ENCODE measurements at places on chromosomes 7 and 10.

DNA sequence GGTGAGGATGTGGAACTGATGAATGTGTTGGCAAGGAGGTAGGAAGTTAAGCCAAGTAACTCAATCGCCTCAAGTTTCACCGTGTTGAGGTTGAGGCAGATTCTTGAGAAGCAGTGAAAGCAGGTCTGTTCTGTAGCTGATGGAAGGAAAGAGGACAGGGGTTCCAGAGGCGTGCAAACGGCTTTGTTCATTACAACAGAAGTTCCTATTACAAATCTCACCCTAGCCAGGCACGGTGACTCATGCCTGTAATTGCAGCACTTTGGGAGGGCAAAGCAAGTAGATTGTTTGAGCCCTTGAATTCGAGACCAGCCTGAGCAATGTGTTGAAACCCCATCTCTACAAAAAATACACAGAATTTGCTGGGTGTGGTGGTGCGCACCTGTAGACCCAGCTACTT lies 36.9 kb upstream of the PTF1A start:
- DNase-seq: no peak

DNA sequence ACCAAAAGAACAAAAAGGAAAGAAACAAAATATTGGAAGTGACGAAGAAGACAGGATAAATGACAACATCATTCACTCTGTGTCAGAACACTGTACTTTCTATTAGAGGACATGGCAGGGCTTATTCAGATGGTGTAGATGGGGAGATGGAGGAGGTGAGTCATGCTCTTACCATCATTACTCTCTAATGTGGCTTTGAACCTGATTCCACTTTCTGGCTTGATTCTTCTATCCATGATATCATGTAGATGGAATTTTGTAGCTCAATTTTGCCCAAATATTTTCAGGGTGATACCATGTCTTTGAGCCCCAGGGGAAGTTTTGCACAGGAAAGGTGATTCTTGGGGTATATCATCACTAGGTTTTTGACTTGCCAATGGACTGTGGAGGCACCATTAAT lies 91.7 kb downstream of the CFAP58 start:
- DNase-seq: no peak

DNA sequence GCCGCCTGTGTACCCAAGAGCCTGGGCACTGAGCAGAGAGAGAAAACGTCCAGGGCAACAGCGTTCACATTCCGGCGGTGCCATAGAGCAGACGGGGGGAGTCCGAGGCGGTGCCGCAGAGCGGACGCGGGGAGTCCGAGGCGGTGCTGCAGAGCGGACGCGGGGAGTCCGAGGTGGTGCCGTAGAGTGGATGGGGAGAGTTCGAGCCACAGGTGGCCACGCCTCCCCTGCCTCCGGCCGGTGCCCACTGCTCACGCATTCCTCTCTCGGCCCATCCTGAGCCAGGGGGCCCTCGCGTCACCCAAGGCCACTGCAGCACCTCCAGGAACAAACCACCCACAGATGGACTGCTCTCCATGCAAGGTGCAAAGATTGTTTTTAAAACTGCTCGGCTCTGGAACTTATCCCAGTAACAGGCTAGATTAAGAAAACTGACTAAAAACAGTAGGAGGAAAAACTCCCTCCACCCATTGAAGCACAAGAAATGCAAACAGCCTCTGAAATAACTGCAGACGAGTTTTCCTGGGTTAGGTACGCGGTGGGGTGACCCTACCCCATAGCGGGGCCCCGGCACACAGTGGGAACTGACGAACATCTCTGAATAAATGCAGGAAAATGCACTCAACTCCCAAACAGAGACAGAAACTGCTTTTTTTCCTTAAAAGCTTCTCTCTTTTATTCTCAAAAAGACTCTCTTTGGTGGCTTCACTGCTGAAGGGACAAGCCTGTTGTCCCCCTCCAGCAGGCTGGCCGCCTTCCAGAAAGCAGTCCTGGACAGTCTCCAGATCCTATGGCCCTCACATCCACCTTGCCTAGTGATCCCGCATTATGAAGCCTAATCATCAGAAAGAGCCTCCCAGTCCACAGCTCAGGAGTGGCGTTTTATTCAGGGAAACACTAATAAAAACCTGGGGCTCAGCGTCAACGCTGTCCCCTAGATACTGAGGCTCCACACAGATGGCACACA lies 55.9 kb downstream of the DIP2C start:
- DNase-seq: no peak

- no peak for DNase-seq
Observed at GRCh38 chr10:49179699-49180443, 8.3 kb downstream of the TMEM273 start.

Measured in forelimb muscle (tissue), 1 donor.